Stimulated activated CD4-positive, alpha-beta T cell treated with anti-CD3 and anti-CD28 coated beads, Interleukin-2, amount 100 ng/mL, for 24 hours (primary cell): ENCODE measurements at places on chromosomes 1 and 21.

- no peak for DNase-seq
These were observed 2.8 kb upstream of the TARS2 start for GRCh38 chr1:150484431-150484830.

DNA sequence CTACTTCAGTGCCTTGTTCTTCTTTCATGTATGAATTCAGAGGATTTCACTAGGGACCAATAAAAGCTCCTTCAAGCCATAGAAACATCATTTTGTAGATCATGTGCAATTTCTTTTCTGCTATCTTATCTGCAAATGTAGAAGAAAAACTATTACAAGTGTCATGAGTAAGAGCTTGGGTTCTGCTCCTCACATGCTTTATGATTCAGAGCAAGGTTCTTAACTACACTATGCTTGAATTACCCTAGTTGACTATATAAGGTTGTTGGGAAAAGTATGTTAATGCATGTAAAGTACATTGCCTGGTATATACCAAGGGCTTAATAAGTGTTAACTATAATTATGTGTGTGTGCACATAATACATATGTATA lies 91.4 kb upstream of the S1PR1 start:
- no peak for DNase-seq

DNA sequence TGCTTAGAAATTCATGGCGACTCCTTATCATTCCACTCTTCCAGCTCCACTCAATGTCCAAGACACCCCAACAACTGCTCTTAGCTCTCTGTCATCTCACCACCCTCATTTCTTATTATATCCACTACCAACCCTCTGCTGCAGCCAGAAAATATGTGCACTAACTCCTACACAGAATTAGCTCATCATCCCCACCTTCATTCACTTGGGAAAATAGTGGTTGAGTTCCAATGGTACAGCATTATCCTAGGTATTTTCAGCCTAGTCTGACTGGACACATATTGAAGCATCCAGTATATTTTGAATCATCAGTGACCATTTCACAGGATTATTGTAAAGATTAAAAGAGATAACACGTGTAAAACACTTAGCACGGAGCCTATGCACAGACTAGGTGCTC lies 16.7 kb upstream of the VSIG8 start:
- DNase-seq = no peak

- DNase-seq = no peak
These were observed 75.1 kb upstream of the NRIP1 start for GRCh38 chr21:15139898-15140297.

GRCh38 chr1:193339401-193339800 lies 153.0 kb upstream of the B3GALT2 start:
- DNase-seq = no peak

- no peak for DNase-seq
These were observed 305.8 kb upstream of the ZP4 start for GRCh38 chr1:238196516-238196915.

DNA sequence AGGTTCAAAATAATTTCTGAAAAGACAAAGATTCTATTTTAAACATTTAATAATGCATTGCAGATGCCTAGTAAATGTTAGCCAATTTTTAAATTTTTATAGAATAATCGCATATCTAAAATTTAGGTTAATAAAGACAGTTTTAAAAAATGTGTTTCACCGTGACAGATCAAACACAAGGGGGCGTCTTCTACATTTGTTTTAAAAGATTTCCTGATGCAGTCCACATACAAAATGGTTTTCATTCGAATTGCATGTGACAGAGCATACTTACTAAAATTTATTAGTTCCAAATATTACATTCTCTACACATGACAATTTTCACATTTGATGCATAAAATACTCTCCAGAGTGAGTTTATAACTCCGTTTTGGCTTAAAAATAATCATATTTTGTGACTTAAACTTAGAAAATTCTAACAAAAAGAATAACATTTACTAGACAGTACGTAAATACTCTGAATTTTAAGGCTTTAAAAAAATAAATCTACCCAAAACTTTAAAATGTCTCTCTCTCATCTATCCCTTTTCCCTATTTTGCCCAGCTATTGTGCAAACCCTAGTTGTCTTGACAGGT lies 75.5 kb downstream of the ADAMTS1 start:
- no peak for DNase-seq

- DNase-seq = no peak
These were observed 129.9 kb downstream of the LHX8 start for GRCh38 chr1:75264112-75264511.
